ENCODE measurements at places on chromosomes 2 and 18.
A peak's percentile ranks its signal among the peaks of the same experiment; 100 is the strongest.

- DNase-seq = no peak
- H3K36me3 ChIP-seq = no peaks in the 10 kb centered on the region
- H3K4me3 ChIP-seq = no peak overlapping the region
- no peaks in the 10 kb centered on the region for H3K4me1 ChIP-seq
- no peak overlapping the region for H3K27ac ChIP-seq
Measured at GRCh38 chr2:240363746-240364581, 71.5 kb upstream of the GPC1 start.

DNA sequence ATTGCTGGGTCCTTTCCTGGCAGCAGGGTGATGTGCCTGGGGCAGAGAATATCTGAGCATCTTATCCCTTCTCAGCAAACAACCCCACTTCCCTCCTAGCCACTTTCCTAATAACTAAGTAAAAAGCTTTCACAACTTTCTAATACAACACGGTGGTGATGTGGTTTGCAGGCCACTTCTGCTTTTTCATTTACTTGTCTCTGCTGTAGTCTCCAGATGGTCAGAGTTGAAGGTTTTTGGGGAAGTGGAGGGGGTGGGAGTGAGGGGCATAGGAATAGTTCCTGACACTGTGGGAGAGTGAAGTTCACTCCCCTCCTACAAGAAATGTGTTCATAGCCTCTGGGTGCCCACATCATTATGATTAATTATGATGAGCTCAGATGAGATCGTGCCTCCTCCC lies 11.6 kb downstream of the OXER1 start:
- H3K36me3 ChIP-seq = peaks cover 50% of the 10 kb centered on the region
- peaks cover 10% of the 10 kb centered on the region for H3K4me1 ChIP-seq
- peak; percentile 27 for DNase-seq
- no peak overlapping the region for H3K27ac ChIP-seq

- no peaks in the 10 kb centered on the region for H3K4me1 ChIP-seq
- peak overlapping the region; percentile 62 for H3K27ac ChIP-seq
- H3K27me3 ChIP-seq = no peaks in the 10 kb centered on the region
- DNase-seq = no peak
- no peak overlapping the region for H3K4me3 ChIP-seq
Measured at GRCh38 chr2:75920859-75921551, 210.3 kb upstream of the GCFC2 start.

DNA sequence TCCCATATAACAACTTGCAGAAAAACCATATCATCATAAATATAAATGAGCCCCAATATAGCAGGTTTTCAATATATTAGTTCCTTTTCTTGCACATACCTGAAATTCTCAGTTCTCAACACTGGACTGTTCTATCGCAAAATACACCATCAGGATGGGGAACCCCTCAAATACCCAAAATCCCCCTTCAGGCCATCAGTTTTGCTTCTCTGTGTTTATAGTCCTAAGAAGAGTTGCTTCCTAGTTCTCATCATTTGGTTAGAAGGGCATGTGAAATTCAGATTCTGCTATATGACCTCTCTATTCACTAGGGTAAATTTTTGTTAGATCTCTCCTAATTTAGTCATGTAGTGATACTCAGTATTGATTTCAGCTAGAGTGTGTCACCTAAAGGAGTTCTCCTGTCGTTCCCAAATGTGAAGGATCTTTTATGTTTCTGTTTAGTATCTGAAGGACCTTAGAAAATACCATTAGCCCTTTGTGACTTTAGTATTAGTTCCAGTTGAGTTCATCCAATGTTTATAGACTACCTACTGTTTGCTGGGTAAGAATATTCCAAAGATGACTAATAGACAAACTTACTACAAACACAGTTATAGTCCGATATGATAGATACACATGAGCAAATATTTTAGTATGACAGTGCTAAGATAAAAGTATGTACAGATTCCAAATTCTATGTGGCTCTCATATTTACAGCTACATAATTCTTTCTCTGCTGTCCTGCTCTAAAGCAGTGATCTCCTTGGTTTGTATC lies 115.8 kb downstream of the TTC27 start:
- no peak overlapping the region for H3K27ac ChIP-seq
- no peaks in the 10 kb centered on the region for H3K36me3 ChIP-seq
- no peaks in the 10 kb centered on the region for H3K27me3 ChIP-seq
- H3K4me1 ChIP-seq = peaks cover 3% of the 10 kb centered on the region
- no peak overlapping the region for H3K4me3 ChIP-seq

DNA sequence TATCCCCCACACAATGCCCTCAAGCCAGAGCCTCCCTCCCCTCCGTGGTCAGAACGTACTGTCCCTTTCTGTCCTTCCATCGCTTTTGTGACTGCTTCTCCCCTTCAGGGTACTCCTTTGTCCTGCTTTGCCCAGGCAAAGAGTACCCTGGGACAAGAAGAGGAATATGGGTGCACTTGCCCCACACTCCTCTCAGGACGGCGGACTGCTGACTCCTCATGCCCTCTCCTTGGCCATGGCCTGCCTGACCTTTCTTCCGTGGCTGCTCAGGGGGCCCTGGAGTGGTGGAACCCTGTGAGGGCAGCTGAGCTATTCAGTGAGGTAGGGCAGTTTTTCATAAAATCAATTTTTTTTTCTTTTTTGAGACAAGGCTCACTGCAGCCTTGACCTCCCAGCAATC lies 18.7 kb downstream of the C2orf74 start:
- peak overlapping the region; percentile 100 for H3K27ac ChIP-seq
- H3K27me3 ChIP-seq = no peaks in the 10 kb centered on the region
- no peak for DNase-seq
- no peak overlapping the region for H3K4me3 ChIP-seq
- H3K4me1 ChIP-seq = peaks cover 31% of the 10 kb centered on the region
- H3K36me3 ChIP-seq = peaks cover 62% of the 10 kb centered on the region

DNA sequence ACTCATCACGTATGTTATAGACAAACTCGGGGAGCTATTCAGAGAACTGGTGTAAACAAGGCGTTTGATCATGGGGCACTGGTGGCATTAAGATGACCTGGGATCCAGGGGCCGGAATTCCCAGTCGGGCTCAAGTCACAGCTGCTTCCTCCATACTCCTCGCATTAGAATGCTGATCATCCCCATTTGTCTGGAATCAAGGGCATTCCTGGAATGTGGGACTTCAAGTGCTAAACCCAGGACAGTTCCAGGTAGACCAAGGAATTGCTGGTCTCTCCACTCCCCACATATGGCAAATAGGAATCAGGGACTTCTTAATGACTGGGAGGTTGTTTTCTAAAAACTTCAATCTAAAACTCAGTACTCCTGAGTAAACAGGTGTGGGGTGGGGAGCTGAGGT lies 355.7 kb upstream of the RAB6C start:
- H3K4me3 ChIP-seq = no peak overlapping the region
- no peaks in the 10 kb centered on the region for H3K36me3 ChIP-seq
- H3K27me3 ChIP-seq = no peaks in the 10 kb centered on the region
- no peak overlapping the region for H3K27ac ChIP-seq
- no peak for DNase-seq

GRCh38 chr2:10255189-10256030 lies 47.3 kb upstream of the HPCAL1 start:
- no peaks in the 10 kb centered on the region for H3K27me3 ChIP-seq
- no peaks in the 10 kb centered on the region for H3K4me1 ChIP-seq
- H3K27ac ChIP-seq = no peak overlapping the region
- no peaks in the 10 kb centered on the region for H3K36me3 ChIP-seq

DNA sequence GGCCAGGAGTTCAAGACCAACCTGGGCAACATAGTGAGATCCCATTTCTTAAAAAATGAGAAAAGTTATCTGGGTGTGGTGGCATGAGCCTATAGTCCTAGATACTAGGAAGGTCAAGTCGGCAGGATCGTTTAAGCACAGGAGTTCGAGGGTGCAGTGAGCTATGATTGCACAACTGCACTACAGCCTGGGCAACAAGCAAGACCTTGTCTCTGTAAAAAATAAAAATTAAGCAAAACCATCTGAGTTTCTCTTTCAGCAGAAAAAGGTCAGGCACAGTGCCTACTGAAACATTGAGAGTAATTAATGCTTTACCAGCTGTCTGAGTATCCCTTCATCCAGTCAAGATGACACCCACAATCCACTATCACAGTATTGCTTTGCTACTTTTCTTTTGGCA lies 258.3 kb downstream of the MBD5 start:
- no peak overlapping the region for H3K4me3 ChIP-seq
- H3K27ac ChIP-seq = no peak overlapping the region
- no peaks in the 10 kb centered on the region for H3K27me3 ChIP-seq
- DNase-seq = no peak

DNA sequence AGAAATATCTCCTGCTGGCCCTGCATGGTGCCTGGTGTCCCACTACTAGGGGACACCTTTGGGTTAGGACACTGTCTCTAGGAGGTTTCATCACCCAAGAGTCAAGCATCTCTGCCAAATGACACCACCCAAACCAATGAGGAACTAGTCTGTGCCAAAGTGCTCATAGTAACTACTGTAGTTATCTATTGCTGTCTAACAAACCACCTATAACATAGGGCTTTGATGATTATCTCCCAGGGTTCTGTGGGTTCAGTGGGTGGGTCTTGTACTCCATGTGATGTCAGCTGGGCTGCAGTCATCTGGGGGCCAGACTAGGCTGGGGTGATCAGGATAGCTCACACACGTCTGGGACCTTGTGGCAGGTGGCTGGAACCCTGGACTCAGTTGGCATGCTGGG lies 59.8 kb downstream of the EPAS1 start:
- H3K4me3 ChIP-seq = no peak overlapping the region
- DNase-seq = no peak
- peaks cover 5% of the 10 kb centered on the region for H3K36me3 ChIP-seq
- H3K27ac ChIP-seq = no peak overlapping the region
- no peaks in the 10 kb centered on the region for H3K4me1 ChIP-seq
- no peaks in the 10 kb centered on the region for H3K27me3 ChIP-seq

DNA sequence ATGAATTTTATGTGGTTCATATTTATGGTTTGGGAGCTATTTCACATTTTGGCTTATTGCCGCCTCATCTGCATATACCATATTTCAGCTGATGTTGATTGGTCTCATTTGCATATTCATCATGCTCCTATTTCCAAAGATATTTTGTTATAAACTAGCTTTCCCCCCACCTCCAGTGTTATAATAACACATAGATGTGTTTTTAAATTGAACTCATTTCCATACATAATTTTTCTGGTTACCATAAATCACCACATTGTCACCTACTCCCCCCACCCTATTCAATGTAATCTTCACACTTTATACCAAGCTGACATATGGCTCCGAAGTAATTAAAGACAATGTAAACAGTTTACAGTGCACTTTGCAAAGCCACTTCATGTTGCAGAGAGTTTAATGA lies 101.2 kb downstream of the FSHR start:
- no peak overlapping the region for H3K4me3 ChIP-seq
- no peaks in the 10 kb centered on the region for H3K4me1 ChIP-seq
- no peaks in the 10 kb centered on the region for H3K36me3 ChIP-seq
- no peaks in the 10 kb centered on the region for H3K27me3 ChIP-seq

GRCh38 chr2:217616936-217617335 lies 385.9 kb downstream of the TNS1 start:
- H3K4me1 ChIP-seq = peaks cover 6% of the 10 kb centered on the region
- no peak for DNase-seq
- no peak overlapping the region for H3K4me3 ChIP-seq
- no peaks in the 10 kb centered on the region for H3K27me3 ChIP-seq

- no peak for DNase-seq
- H3K27me3 ChIP-seq = no peaks in the 10 kb centered on the region
- H3K4me1 ChIP-seq = no peaks in the 10 kb centered on the region
- no peak overlapping the region for H3K4me3 ChIP-seq
- H3K27ac ChIP-seq = no peak overlapping the region
Measured at GRCh38 chr2:209640358-209640757, 131.3 kb upstream of the UNC80 start.

- no peak overlapping the region for H3K27ac ChIP-seq
- no peaks in the 10 kb centered on the region for H3K36me3 ChIP-seq
- DNase-seq = no peak
- H3K27me3 ChIP-seq = no peaks in the 10 kb centered on the region
- no peak overlapping the region for H3K4me3 ChIP-seq
Measured at GRCh38 chr2:111148925-111149324, 28.2 kb downstream of the BCL2L11 start.

GRCh38 chr2:205540036-205540435 lies 142.3 kb upstream of the NRP2 start:
- no peak overlapping the region for H3K27ac ChIP-seq
- H3K4me1 ChIP-seq = no peaks in the 10 kb centered on the region
- no peak overlapping the region for H3K4me3 ChIP-seq
- no peaks in the 10 kb centered on the region for H3K36me3 ChIP-seq
- no peaks in the 10 kb centered on the region for H3K27me3 ChIP-seq

DNA sequence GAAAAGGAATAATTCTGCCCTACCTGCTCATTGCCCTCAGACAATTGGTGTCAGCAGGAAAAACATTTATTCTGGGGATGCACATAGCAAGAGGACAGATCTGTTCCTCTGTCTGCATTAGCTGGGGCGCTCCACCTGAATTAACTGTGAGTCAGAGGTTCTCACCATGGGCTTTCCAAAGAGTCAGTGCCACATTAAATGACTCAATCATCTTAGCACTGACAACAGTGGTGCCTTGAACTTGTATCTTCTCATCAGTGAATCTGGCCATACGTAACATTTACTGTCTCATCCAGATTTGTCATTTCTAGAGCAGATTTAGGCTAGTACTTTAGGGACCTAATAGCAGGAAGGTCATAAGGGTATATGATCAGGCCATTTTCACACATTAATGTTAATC lies 358.1 kb upstream of the CRIM1 start:
- no peak overlapping the region for H3K27ac ChIP-seq
- no peak for DNase-seq
- no peak overlapping the region for H3K4me3 ChIP-seq
- H3K4me1 ChIP-seq = no peaks in the 10 kb centered on the region
- H3K27me3 ChIP-seq = no peaks in the 10 kb centered on the region

- H3K27me3 ChIP-seq = no peaks in the 10 kb centered on the region
- no peak overlapping the region for H3K4me3 ChIP-seq
- peaks cover 4% of the 10 kb centered on the region for H3K4me1 ChIP-seq
- H3K36me3 ChIP-seq = no peaks in the 10 kb centered on the region
Measured at GRCh38 chr2:201244829-201245228, 15.5 kb upstream of the CASP8 start.

DNA sequence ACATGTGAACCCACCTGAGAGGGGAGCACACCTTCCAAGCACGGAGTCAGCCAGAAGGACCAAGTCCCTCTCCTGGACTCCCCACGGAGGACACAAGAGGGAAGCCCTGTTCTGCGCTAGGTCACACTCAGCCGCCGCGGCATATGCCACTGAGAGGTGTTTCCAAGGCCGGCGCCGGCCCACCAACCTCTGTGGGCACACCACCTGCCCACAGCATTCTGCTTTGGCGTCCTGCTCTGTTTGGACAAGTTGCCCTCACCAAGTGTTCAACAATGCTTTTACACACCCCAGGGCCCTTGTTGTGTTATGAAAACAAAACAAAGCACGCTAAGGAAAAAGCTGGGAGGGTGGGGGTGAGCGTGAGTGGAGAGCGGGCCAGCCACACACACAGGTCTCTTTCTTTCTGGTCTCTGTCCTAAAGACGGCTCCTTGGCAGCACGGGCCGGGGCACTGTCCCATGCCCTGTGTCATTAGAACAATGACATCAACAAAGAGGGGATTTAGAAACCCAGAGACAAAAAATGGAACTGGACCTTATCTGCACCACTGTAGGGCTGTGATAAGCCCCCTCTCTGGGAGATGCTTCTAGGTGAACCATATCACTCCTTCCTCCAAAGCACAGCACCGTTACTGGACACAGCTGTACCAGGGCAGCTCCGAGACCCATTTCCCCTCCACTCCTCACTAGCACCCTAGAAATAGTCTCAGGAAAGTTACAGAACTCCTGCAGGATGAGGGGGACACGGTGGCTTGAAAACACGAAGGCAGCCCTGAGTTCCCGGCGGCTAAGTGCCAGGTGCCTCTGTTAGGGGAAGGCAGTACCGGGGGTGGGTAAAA lies 17.0 kb downstream of the SMAD7 start:
- no peaks in the 10 kb centered on the region for H3K27me3 ChIP-seq
- no peak overlapping the region for H3K4me3 ChIP-seq
- no peak for DNase-seq
- no peaks in the 10 kb centered on the region for H3K36me3 ChIP-seq
- H3K4me1 ChIP-seq = peaks cover 81% of the 10 kb centered on the region
